ENCODE measurements at places on chromosomes 13 and 19.
A peak's percentile ranks its signal among the peaks of the same experiment; 100 is the strongest.

DNA sequence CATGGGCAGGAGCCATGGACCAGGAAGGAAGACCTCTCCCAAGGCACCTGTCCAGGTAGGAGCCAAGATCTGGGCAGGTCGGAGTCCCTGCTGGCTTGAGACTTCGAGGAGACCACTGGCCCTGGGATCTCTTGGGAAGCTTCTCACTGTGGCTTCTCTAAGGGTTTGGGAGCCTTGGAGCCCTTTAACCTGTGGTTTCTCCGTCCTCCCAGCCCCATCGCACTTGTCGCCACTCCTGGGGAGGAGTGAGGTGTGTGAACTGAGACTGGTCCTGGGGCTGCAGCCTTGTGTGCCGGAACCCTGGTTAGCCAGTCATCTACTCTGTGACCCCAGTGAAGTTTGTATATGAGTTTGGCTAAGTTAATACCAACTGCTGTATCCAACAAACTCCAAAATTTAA lies 8.2 kb downstream of the ZNF805 start:
- DNase-seq, result no peak

DNA sequence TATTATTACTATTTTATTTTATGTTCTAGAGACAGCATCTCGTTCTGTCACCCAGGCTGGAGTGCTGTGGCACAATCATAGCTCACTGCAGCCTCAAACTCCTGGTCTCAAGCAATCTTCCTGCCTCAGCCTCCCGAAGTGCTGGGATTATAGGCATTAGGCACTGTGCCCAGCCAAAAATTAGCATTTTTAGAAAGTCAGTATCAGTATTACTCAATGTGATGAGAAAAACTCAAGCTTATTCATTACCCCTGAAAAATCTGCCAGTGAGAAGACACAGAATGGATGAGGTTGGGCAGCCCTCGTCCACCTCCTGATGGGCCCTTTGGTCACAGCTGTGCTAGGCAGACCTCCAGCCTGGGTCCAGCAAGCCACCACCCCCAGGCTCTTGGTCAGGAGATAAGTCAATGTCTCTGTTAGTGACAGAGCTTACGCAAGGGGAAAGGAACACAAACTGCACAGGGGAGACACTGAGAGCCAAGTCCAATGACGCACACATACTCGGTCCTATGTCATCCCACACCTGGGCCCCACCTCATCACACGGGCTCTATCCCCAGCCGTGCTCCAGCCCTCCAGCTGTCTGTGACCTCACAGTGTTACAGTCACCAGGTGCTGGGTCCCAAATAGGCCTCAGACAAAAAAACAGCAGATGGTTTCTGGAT lies 19.8 kb downstream of the PEPD start:
- DNase-seq, result no peak

GRCh38 chr19:45484273-45484945 lies 12.4 kb downstream of the RTN2 start:
- DNase-seq, result peak; percentile 58

- DNase-seq, result peak; percentile 63
These were observed at the start of gene ZNF780B for GRCh38 chr19:40055832-40056504. Gene ZNF780B (minus strand): TSS chr19:40056231. CDS start chr19:40050332, 5,899 bp downstream.

DNA sequence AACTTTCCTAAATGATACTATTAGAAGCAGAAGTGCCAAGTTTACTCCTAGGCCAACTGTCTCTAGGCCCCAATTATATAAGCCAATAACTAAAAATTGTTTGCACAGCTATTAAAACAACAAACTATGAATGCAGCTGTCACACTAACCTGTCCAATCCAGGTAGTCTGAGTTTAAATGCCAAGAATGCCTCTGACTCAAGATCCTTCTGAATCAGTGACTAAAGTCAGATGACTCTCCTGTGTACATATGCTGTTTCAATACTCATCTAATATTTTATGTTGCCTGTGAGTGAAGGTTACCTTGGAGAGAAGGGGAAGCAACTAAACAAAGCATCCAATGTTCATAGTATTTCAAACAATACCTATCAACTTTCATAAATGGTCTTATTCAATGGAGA lies 257.0 kb downstream of the ENOX1 start:
- no peak for DNase-seq

All from cardiac fibroblast (primary cell).